NAMALWA (cell line): ENCODE measurements at places on chromosomes 2 and 18.

DNA sequence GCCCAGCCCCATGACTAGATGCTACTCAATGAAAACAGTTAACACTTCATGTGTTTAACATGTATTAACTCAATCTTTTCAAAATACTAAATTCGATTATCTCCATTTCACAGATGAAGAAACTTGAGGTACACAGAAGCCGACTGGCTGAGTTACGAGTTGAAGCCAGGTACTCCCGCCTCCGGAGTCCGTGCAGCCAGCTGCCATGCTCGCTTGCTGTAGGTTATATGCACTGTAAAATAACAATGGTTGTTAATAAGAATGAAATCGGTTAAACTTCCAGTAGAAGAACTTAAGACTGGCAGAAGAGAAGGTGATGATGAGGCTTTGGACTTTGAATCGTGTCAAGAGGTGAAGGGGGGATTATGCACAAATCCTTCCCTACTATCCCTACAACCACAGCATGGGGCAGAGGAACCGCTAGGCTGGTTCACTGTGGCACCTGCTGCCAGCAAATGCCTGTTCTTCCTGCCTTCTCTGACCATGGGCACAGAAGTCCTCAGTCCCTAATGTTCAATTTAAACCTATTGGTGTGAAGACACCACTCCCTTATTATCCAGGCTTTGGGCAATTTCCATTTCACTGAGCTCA is 25.4 kb downstream of the COX7A2L start:
- no peak for DNase-seq

DNA sequence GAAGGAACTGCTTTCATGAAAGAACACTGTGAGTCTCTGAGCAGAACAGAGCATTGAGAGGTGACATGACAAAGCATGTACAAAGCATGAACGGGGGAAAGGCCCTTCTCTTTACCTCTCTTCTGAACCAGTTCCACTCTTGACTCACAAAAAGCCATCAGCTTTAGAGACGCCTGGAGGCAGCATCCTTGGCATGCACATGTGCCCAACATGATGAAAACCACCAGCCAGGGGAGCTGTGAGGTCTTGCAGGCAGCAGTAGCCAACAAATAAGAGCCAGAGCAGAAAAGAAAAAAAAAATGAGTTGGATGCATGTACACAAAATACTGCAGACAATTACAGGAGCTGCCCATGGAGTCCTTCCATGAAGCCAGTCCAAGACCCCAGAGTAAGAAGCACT is 95.5 kb upstream of the AGAP1 start:
- DNase-seq, result no peak

- no peak for DNase-seq
Observed at GRCh38 chr18:49170145-49170544, 219.4 kb upstream of the SMAD7 start.

GRCh38 chr2:237128026-237128703 is 42.5 kb downstream of the COPS8 start:
- DNase-seq, result no peak

DNA sequence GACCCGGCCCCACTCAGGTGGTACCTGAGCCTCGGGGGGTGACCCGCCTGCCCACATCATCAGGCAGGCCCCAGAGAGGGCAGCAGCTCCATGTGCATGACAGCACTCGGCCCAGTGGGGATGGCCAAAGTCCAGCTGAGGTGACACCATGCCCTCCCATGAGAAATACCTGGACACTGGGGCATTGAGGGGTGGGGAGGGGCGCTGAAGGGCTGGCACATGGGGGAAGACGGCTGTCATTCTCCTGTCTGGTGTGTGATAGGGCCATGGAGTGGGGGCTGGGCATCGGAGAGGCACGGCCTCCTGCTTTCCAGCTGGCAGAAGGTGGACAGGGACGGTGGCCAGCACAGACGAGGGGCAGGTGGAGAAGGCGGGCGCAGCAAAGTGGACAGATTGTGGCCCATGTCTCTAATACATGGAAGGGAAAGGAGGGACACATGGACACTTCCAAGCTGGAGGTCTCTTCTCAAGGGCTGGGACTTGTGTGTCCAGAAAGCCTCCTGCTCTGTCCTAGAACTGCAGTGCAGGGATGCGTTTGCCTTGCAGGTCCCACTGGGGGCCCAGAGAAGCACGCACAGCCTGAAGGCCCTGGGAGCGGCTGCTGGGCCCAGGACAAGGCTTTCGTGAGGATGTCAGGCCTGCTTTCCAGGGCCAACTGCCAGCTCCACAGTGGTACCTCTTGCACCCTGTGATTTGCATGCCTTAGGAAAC is 302.2 kb downstream of the NDUFA10 start:
- DNase-seq, result no peak

- DNase-seq, result peak; percentile 46
Observed at GRCh38 chr2:216059233-216059834, 22.3 kb downstream of the PECR start.

- DNase-seq, result no peak
Observed at GRCh38 chr2:178927173-178927572, 120.0 kb upstream of the TTN start.

DNA sequence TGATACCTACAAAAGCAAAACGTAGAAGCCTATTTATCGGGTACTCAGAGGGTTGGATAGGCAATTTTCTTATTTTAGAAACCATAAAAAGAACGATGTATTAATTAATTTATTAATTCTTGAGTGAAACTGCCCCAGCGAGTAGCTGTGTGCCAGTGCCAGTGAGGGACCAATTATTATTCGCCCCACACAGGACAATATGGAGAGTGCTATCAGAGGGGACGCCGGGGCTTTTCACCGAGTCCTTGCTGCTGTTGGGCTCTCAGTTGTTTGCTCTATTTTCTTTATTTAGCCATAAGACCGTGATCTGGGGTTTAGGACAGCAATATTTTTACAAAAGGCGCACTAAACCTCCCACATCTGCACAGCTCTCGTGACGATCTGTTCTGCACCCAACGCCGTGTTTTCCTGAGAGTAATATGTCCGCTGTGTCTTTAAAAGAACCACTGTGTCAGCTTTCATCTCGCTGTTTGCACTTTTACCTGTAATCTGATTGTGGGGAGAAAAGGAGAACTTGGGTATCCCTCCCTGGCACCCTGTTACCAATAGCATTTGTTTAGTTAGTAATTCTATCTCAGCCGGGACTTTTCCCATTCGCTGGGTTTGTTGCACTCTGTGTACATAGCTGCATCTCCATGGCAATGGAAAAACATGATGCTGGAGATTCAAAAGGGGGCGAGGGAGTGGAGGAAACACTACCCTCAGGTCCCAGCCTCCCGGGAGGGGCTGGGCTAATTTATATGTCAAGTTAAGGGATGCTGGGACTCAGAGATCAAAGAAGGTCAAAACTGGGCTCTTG is 30.1 kb upstream of the ZNF516 start:
- DNase-seq, result no peak

- no peak for DNase-seq
Observed at GRCh38 chr2:56175779-56176178, 8.0 kb upstream of the CCDC85A start.

DNA sequence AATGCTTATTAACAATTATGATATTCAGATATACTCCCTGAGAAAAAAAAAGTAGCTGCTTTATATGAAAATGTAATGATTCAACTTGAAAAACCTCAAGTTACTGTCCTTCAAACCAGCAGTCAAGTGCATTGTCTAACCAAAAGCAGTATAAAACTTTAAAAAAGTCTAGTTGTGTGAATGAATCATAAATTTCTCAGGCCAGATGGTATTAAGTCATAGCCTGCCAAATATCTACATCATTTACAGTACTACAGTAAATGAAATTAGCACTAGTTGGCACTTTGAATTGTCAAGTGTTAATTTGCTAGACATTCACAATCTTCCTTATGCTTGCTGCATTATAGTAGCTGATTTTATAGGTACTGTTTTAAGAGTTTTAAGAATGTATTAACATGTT is 85.9 kb downstream of the CBLN2 start:
- no peak for DNase-seq

GRCh38 chr2:220748875-220749479 is 823.1 kb downstream of the EPHA4 start:
- no peak for DNase-seq

DNA sequence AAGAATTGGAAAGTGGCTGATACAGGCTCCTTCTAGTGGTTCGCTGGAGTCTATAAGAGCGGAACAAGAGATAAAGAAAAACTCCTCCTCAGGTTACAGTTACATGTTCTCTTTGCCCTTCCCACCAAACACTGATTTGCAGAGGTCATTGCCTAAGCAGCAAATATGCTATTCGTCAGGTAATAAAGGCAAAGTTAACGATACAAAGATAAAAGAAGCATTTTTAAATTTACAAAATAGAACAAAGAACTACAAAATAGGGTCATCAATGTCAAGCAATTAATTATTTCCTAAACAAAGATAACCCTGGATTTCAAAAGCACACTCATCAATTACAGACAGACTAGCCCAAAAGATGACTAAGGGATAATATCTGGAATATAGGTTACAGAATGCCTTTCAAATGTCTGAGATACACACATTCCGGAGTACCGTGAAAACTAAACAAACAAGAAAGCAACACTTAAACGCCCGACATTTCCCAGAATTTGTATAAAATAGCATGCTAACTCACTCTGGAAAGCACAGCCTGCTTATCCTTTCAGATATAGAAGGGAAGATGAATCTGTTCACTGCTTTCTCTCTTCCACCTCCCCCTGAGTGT is 186.4 kb downstream of the MREG start:
- DNase-seq, result no peak

DNA sequence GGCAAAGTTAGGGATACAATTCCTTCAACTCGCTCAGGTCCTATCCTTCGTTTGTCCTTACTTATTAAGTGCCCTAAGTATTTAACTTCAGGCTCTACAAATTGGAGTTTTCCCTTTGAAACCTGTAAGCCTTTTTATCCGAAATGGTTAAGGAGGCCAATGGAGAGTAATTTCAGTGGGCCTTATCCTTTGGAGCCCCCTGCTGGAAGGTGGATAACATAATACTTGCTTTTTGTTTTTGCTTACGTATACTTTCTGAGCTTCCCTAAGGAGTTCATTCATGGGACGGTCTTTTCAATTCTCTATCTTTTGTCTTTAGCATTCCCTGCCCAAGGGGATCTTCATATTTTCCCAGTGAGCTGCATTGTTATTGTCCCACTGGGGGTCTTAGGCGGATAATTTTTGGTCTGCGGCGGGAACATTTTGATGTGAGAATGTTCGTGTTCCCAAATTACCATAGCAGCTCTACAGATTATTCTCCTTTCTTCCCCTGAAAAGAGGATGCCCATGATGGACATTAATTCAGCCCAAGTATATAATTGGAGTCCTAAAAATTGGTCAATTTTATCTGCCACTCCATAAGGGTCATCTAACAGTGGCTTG is 34.4 kb upstream of the TRAPPC8 start:
- DNase-seq, result peak; percentile 69

GRCh38 chr2:9107168-9108025 is 99.2 kb upstream of the ASAP2 start:
- DNase-seq, result no peak

GRCh38 chr18:51603551-51603950 is 406.1 kb upstream of the MEX3C start:
- DNase-seq, result no peak

DNA sequence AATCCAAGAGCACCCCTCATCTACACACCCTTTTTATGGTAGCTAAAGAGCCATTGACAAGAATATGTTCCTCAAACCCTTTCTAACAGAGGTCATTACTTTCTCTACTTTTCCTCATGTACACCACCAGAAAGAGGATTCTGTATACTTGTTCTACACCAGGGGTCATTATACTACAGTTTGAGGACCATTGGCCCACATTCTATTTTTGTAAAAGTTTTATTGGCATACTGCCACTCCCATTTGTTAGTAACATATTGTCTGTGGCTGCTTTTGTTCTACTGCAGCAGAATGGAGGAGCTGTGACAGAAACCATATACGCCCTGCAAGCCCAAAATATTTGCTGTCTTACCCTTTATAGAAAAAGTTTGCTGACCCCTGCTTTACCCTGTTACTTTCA is 14.3 kb downstream of the HTR2B start:
- no peak for DNase-seq

GRCh38 chr2:62152000-62152399 is 43.9 kb upstream of the B3GNT2 start:
- no peak for DNase-seq

DNA sequence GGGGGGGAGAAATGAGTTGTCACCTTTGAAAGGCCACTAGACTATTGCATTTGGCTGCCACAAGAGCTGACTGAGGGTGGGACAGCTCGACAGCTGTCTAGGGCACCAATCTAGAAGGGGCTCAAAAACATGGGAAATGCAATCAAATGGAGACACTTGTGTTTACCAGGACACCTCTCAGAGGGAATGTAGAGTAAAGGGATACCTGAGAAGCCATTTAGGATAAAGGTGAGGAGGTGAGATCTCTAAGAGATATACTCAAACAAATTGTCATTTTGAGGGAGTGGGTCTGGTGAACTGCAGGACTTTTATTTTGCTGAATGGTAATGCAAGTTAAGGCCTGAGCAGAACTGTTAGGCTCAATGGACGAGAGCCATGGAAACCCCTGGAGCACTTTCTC is 159.8 kb downstream of the DDX1 start:
- DNase-seq, result no peak

DNA sequence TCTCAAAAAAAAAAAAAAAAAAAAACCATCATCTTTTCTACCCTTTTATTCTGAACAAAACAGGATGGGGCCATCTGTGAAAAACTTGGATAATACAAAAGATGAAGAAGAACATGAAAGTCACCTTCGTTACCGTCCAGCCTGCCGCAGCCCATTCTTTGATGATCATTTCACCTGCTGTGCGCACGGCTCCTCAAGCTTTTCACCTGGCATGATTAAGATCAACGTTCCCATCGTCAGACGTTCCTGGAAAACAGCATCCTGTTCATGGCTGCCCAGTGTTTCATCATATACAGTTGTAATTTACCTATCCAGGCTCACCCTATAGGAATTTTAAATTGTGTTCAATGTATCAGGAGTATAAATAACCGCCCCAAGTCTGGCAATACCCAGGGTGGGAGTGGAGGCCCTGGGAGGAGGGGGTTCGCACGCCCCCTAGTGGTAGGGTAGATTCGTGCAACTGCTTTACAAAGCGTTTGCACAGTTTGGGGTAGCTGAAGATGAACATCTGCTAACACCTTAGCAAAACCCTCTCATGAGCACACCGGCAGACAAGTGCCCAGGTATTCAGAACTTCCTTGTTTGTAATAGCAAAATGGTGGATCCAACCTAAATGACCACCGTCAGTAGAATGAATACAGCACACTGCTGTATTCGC is 49.0 kb upstream of the GLI2 start:
- peak; percentile 28 for DNase-seq

- no peak for DNase-seq
Observed at GRCh38 chr2:42585779-42586178, 17.3 kb downstream of the MTA3 start.

DNA sequence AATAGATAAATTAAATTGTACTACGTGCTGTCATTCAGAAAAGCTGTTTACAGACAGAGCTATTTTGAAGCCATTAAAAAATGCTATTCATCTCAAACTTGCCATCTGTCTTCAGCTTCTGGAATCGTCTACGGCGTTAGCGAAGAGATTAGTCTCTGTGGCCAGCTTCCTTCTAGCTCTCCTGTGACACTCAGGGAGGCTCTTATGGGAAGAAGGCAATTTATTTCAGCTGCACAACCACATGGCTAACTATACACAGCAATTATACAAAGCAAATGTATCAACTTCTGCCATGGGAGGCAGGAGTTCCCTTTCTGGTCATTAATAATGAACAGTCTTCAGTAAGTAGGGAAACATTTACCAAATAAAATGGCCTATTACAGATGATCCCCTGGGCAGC is 6.3 kb downstream of the CTAGE1 start:
- DNase-seq, result no peak
